ENCODE measurements at places on chromosomes 7 and 10. TPM values are rescaled to one million over a fixed set of nuclear protein-coding genes. Genes with fewer than 3 reads are reported as not detected.
A peak's percentile ranks its signal among the peaks of the same experiment; 100 is the strongest.

DNA sequence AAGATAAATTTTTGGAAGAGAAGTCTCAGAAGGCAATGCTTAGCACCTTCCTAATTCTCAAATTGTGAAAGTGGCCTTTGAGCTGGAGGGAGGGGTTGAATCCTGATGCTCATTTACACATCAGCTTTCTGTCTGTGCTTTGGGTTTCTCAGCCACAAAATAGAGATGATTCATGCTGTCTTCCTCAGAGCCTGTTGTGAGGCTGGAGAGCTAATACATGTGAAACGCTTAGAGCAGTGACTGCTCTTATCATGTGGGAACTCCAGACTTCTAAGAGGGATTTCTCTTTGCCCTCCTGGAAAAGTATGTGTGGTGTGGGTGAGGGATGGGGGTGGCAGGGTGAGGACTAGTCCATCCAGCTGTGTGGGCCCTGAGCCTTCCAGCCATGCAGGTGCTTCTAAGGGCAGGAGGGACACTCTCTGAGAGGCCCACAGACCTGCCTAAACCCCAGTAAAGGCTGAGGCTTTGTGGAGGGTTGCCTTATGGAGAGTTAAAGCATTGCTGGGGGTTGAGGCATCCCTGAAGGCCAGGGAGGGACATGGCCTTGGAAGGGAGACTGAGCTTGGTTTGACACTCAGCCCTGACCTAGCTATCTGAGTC, 4.8 kb upstream of the EVX1 start:
- no peak for DNase-seq

DNA sequence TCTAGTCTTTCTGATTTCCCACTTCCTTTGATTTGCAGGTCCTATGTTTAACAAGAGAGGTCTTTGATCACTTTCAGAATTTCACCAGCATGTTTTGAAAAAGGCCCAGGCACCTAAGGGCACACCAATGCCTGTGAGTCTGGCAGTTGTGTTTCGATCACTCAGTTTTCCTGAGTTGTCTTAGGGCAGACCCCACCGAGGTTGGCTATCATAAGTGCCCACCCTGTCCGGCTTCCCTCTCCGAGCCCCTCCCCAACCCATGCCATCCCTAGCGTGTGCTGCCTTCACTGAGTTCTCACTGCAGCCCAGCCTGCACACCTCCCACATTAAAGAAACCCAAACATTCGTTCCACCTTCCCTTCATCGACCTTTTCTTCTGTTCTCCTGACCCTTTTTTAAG, 257.9 kb downstream of the GRID1 start:
- no peak for DNase-seq

DNA sequence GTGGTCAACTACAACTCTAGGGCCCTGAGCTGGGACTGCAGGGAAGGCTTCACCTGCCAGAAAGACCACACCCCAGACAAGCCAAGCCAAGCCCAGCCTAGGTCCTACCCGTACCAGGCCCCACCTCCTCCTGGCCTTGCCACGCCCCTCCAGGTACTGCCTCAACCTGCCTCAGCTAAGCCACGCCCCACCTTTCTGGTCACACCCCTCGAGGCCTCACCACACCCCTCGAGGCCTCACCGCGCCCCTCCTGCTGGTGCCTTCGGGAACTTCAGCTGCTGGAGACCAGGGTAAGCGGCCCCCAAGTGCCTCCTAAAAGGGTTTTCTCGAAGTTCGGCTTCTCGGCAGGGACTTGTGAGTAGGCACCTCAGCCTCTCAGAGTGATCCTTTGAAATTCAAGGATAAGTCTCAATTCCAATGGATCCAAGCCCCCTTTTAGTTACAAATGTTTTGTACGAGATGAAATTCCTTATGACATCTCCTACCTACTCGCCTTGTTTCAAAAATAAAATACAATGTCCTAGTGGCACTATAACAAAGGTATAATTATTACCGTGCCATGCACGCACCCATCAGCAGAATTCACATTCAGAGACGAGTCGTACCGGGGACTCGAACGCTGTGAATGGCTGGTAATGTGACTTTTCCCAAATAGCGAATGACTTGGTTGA, 171.2 kb downstream of the ARHGAP21 start:
- DNase-seq: peak; percentile 32

RGR gene
- total RNA-seq: not detected

DNA sequence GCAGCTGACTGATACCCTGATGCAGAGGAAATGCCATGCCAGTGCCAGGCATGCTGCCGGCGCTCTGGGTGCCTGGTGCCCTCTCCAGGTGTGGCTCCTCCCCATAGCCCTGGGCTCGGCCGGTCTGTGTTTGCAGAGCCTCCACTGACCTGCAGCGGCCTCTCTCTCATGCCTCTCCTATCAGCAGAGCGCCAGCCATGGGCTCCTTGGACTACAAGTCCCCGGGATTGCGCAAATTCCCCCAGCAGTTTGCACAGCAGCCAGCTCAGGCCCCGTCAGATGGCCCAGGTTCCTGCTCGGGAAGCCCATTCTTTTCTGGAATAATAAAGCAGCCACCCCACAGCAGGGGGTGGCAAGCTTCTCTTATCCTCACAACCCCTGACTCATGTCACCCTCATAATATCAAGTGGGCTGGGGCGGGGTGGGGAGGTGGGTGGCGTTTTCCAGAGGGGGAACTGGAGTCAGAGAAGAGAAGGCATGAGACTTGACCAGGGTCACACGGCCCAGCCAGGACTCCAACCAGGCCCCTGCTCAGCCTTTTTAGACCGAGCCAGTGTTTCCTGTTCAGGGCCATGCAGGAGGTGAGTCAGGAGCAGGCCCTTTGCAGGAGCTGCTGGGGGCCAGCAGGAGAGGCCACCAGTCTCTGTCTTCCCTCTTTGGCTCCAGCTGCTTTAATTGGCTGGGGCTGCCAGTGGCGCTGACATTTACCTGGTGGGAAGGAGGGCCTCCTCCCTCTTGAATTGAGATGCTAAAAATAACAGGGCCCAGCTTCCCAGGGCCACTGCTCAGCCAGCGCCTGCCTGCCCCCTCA, 58.6 kb downstream of the ZMIZ1 start:
- no peak for DNase-seq

DNA sequence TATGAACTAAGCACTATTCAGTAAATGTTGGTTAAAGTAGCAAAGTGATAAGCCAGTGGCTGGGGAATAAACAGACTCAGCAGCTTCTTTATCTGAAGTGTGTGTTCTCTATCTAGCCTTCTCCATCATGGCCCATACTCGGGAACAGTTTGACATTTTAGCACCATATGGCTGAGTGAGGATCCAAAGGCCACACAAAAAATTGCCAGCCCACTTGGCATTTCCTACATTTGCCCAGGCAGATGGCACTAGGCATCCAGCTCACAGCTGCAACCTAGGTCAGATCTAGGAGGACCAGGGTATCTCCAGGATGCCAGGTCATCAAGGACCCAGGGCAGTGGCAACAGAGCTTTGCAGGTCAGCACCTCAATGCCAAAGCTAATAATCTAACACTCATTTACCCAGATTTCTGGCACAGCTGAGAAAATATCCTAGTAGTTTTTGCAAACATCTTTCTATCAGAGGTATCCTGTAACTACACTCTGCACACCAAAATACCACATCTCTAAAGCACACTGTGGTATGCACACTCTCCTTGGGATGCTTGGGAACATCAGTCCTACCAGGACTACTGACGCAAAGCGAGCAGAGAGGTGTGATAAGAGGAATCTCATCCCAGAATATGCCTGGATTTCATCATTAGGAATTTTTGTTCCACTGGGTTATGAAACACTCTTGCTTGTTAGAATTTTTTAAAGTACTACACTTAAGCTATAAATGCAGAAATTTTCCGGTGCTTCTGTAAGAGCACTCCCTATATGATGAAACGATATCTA, 61.7 kb downstream of the DOCK4 start:
- DNase-seq: no peak

DNA sequence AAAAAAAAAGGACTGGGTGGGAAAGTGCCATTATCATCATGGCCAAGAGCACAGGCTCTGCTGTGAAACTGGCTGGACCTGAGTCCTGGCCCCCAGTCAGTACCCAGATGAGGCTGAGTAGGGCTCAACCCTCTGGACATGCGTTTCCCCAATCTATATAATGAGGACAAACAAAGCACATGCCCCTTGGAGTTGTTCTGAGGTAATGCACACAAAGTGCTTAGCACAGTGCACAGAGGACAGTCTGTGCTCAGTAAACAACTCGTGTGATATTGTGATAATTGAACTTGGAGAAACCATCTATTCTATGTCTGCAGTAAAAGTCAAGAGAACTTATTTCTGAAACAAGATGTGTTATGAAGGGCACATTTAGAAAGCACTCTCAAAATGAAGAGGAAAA, 138.8 kb downstream of the KCNMA1 start:
- no peak for DNase-seq

All from glutamatergic neuron (in vitro differentiated cells).